ENCODE measurements at places on chromosomes 6 and 20.
A peak's percentile ranks its signal among the peaks of the same experiment; 100 is the strongest.

DNA sequence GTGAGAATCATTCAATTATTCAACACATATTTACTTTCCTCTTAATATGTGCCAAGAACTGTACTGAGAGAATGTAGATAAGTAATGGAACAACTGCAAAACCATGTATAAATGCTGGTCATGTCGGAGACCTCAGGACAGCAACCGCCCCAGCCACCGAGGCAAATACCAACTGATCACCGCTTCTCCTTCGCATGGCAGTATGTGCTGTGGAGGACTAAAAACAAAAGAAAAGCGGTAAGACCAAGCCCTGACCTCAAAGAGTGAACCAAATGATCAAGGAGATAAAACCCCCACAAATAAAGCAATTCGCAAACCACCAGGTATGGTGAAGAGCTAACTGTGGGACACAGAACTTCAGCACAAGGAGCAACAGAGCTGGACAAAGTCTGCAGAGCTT, 104.3 kb downstream of the TRERF1 start:
- no peak for DNase-seq

- DNase-seq = no peak
Measured at GRCh38 chr20:42775037-42775436, 414.7 kb downstream of the PTPRT start.

GRCh38 chr20:1964061-1964460, 29.8 kb downstream of the PDYN start:
- DNase-seq = no peak

DNA sequence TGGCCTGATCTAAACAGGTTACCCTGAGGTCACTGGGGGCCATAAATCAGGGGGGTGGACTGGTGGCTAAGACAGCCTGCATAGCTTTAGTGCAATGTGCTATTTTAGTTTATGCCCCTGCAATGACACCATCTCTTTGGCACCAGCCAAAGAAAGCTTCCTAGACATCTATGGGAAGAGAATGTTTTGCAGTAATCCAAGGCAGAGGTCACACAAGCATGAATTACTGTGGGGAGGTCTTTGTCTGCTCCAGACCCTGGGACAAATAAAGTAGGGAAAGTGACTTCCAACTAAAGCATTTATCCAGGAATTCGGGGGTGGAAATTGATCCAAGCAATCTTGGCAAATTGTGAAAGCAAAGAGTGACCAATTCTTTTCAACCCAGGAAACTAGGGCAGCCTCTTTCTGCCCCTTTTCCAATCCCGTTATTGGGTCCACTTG, 5.3 kb downstream of the RIPOR2 start:
- no peak for DNase-seq

GRCh38 chr6:167907837-167908681, 81.3 kb downstream of the AFDN start:
- peak; percentile 7 for DNase-seq

Measured in fibroblast of skin of left biceps (primary cell).